Stimulated activated CD4-positive, alpha-beta T cell treated with anti-CD3 and anti-CD28 coated beads, Interleukin-4, amount 100 ng/mL, for 1 hour (primary cell): ENCODE measurements at places on chromosomes 5 and 9.

DNA sequence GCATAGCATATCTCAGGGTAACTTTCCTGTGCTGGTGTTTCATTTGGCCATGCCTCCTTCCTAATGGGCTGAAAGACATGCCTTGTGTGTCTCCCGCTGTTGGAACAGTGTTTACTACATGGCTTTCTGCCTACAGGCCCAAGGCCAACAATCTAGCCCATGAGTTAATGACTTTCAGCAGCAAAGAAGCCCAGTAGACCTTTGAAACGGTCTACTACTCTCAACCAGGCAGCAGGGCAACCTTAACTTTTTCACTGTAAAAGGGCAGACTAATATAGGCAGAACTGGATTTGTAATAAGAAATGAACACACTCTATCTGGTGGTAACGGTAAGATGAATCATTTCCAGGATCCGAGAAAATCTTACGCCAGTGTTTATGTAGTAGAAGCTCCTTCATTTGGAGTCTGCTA is 21.0 kb downstream of the C5orf15 start:
- DNase-seq = no peak

DNA sequence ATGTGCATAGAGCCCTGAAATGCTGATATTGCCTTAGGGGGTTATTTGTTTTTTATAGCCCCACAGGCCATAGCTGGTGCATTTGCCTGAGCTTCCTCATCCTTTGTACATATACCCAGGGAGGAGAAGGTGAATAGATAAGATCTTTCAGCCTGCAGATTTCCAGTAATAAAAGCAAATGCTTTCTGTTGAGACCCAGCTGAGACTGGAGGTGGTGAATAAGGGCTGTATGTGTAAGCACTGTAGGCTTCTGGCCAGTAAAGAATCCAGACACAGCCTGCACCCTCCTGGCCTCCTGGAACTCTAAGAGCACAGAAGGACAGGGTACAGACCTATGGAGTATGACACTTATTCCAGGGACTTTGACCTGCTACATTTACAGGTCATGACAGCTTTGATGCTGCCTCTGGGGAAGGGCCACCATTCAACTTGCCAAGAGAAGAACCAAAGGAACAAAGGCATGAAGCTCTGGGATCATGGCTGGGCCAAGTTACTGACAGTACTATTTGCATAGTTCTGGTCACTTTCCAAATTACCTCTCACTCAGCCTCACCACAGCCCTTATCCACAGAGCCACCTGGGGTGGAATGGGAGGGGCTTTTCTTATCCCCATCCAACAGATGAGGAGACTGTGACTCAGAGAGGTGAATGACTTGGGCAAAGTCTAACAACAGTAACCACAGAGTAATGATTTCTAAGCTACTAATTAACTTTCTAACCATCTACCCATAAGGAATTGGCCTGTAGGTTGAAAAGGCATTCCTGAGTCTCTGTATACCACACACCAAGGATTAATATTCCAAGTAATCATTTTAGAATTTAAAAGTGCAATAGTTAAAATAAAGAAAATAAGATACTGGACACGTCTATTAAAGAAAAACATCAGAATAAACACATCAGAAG is 604.5 kb upstream of the KLF4 start:
- no peak for DNase-seq

GRCh38 chr9:36173861-36174260 is 4.7 kb downstream of the CCIN start:
- DNase-seq = no peak

- DNase-seq = no peak
Observed at GRCh38 chr5:113969901-113970300, 392.0 kb upstream of the KCNN2 start.

DNA sequence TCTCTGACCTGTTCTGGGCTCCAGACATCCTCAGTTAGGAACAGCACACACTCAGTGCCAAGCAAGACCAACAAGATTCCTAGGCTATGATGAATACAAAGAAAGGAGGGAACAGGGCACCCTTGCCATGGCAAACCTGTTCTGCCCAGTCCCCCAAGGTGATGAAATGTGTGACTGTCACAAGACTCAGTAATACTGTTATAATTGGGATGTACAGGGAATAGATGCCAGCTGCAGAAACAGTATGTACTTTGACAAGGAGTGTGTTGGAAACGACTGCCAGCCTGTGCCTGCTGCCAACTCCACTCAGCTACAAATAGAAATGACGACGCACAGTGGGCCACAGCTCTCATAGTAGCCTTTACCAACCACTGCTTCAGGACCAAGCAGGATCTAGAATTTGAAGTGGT is 453.0 kb downstream of the EFNA5 start:
- no peak for DNase-seq

DNA sequence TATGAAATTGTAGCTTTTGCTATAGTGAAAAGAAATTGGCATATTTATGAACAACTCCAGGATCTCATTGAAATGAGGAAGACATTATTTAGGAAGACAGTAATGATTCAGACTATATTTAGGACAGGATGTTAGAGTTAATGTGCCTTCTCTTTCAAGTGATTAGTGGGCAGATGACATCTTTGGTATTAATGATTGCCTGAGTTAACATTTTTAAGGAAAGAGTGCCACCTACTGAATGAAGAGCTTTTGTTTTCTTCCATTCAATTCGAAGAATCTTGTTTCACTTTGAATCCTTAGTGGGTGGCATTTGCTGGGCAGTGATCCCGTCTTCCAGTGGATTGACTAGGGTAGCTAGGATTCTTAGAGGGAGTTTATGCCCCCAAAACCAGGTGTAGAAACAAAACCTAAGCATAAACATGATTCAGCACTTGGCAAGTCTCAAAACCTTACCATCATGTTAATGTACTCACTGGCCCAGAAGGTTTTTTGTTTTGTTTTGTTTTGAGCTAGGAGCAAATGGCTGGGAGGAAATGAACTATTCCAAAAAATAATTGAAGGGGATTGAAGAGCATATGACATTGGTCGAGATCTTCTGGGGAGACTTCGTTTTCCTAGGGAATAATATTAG is 23.2 kb downstream of the MAP3K1 start:
- no peak for DNase-seq

- no peak for DNase-seq
Observed at GRCh38 chr9:33080534-33080933, 4.1 kb upstream of the SMU1 start.

DNA sequence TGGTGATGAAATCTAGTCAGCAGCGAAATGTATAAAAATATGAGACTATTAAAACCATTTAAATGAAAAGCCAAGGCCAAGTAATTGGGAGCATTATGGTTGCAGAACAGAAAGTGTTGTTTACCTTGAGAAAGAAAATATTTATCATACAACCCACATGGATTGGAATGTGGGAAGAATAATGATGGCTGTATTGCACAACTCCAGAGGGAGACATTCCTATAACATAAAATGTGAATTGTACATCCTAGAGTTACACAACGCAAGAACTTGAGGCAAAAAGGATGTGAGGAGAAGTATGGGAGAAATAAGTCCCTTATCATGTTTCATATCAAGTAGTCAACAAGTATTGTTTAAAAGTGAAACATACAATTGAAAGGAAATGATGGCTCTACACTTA is 1014.0 kb upstream of the SEMA6A start:
- DNase-seq = no peak

GRCh38 chr9:32378496-32378895 is 5.9 kb upstream of the ACO1 start:
- no peak for DNase-seq

DNA sequence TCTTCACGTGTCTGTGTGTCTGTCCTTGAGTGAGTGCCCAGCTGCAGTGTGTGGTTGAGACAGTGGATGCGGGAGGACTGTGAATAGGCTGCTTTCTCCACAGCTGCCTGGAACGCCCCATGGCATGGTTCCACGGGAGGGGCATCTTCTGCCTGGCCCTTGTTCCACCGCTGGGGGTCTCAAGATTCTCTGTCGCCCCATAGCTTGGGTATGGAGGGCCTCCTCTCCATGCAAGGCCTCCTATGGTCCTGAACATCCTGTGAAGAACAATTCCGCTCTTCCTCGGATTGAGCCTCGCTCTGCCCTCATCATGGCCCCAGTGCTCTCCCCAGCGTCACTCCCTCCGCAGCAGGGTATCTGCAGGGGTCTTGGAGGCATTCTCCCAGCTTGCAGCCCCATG is 36.1 kb downstream of the COL5A1 start:
- DNase-seq = no peak

DNA sequence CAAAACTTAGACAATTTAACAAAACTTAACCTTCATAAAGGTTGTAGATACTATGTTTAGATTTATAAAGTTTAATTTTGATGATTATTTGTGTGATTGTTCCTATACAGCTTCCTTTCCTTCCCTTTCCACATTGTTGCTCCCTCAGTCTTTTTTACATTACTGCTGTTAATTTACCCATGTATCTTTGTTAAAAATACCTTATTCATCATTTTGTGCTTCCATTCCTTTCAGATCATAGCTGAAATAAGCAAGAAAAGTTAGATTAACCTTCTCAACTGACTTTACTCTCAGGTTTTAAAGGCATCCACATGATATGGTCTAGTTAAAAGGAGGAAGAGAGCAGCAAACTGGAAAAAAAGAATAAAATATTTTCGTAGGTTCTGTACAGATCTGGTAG is 2.0 kb downstream of the SMAD5 start:
- DNase-seq = no peak

DNA sequence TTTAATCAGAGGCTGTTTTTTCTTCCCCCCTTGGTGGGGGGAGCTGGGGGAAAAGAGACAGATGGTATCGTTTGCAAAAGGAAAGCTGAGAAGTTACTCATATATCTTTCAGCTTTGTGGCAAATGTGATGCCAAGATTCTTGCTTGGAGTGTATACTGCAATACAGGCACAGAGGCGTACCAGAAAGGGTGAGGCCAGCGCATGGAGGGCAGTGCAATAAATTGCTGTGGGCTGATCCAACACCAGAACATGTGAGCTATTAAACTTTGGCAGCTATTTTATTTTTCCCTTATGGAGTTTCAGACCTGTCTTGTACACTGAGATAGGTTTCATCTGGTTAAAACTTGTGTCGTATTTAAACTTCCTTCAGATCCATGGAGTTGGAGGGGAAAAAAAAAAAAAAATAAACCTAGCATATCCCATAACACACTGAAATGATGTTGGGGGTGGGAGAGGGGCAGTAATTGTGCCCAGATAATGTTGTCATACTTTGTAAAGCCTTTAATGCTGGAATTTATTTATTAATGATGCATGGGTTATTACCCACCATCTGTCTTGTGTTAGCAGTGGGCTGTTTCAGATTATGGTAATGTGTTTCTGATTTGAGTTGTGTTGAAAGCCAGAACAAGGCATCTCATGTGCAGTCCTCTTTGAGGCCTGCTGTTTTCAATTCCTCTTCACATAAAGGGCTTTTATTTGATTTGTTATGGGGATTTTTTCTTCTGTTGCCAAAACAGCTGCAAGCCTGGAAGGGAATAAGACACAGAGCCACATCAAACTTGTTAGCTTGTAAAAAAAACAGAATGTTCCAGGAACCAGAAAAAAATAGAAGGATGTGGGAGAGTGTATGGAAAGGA is 891.3 kb downstream of the TLE1 start:
- no peak for DNase-seq

- no peak for DNase-seq
Observed at GRCh38 chr5:150022681-150023080, 22.1 kb downstream of the HMGXB3 start.

- no peak for DNase-seq
Observed at GRCh38 chr5:106408570-106408969, 1262.2 kb downstream of the EFNA5 start.

DNA sequence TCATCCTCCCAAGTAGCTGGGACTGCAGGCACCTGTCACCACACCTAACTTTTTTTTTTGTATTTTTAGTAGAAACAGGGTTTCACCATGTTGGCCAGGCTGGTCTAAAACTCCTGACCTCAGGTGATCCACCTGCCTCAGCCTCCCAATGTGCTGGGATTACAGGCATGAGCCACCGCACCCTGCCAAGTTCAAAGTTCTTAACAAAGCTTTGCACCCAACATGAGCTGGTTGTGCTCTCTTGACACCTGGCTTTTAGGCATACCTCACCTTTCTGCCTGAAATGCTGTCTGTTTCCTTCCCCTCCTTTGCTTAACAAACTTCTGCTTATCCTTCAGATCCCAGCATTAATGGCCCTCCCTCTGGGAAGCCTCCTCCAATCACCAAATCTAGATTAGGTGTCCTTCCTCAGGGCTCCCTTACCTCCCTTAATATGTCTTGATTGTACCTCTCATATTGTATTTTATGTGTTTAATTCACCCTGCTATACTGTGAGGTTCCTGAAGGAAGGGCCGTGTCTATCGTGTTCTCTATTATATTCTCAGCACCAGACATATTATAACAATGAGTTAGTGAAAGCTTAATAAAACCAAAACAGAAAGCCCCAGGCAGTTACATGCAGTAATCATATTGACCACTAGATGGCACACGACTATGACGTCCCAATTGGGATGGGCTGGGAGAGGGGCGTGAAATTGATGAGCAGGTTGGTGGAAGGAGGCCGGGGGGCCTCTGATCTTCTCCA is 62.9 kb upstream of the PPARGC1B start:
- peak; percentile 5 for DNase-seq
